ENCODE measurements at places on chromosomes 1 and 21.

GRCh38 chr1:228043281-228043848 lies 36.6 kb downstream of the WNT3A start:
- DNase-seq, result no peak

DNA sequence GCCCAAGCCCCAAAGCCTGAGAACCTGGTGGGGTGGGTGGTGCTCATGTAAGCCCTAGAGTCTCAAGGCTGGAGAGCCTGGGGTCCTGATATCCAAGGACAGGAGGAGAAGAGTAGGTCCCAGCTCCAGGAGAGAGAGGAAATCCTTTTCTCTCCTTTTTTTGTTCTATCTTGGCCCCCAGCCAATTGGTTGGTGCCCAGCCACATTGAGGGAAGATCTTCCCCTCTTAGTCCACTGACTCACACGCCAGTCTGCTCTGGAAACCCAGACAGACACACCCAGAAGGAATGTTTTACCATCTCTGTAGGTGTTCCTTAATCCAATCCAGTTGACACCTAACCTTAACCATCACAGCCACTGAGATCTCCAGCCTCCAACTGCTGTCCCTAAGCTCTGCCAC lies 16.2 kb upstream of the LIN9 start:
- no peak for DNase-seq

DNA sequence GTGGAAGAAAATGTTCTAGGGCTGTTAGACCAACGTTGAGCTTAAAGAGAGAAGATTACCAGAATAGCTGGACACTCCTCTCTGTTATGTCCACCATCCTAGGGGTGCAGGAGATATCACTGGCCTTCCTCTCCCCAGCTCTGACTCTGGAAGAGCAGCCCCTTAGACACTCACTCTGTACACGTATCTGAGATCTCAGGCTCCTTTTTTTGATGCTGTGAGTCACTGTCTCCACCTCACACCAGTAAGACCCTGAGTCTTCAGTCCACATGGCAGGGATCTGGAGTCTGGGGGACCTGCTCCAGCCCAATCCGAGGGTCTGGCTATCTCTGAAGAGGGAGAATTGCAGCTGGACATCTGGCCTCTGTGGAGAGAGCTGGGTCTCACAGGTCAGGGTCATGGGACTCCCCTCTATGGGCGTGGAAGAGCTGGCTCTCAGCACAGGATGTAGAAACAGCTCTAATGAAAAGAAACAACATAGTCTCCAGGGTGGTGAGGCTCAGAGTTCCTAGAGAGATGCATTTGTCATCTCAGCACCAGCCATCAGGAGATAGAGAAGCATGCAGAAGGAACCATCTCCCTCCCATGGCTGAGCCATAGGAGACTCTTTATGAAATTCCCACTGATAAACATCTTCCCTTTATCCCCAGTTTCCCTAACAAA lies 3.5 kb downstream of the FCRL3 start:
- DNase-seq, result no peak

- DNase-seq, result no peak
These were observed 70.5 kb downstream of the IGSF21 start for GRCh38 chr1:18178111-18178510.

DNA sequence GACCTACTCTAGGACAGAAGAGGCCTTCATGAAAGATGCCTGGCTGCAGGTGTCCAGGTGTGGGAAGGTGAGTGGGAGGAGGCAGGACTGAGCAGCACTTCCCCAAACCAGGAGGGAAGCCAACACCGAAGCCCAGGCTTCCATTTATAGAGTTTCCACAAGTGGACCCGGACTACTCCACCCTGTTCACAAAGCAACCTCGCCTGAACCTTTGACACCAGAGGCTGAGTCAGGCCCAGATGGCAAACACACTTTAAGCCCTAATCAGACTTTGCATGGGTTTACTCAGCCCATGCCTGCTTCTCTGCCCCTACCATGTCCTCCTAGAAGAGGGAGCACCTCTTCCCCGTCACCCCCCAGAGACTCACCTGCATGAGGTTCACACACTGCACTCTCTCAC lies 14.0 kb downstream of the PRR9 start:
- DNase-seq, result no peak

DNA sequence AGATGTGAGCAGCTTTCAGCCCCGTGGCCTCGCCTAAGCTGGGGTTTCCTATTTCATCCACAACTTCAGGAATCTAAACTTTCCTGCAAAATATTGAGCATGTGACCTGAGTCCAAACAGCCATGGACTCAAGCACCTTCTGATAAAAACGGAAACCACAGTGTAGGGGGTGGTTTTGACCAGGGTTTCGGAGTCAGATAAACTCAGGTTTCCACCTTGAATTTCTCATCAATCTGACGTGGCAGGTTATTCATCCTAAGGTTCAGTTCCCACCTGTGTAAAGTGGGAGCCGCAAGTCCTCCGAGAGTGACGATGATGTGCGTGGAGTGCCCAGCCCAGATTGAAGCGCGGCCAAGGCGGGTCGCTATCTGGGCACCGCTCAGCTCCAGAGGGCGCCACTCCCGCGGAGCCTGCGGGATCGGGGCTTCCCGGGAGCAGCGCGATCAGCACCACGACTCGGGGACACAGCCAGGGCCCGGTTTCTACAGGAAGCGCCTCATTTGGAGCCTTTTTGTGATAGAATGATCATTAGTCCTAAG lies 871 bp upstream of the ETS2 start:
- no peak for DNase-seq

DNA sequence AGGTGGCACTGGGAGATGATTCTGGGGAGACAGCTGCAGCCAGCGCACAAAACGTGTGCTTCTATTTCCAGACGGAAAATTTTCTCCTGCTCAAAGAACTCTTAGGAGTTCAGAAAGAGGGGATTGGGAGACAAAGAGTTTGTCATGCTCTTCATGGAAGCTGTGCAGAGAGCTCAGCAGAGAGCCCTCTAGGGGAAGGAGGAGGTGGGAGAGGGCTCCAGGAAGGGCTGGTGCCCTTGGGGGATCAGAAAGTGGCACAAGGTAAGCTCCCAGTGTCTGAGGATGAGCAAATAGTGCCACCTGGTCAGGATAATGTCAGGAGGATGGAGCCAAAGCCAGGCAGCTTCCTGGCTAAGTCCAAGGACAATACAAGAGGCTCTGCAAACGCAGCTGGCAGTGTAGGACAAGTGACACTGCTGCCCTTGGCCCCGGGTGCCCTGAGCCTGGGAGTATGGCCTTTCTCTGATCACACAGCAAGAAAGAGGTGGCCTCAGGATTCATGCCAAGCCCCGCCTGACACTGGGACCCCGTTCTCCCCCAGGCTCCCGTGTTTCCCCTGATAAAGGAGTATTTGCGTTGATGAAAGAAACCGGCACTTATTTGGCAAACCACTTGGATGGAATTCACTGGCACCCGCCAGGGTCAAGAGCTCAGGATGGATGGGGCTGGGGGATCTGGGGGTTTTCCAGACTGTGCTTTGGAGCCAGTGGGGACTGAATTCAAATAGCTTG lies 254.0 kb downstream of the PTPRU start:
- no peak for DNase-seq

- no peak for DNase-seq
These were observed 2.4 kb upstream of the TAF1A start for GRCh38 chr1:222592171-222592570.

DNA sequence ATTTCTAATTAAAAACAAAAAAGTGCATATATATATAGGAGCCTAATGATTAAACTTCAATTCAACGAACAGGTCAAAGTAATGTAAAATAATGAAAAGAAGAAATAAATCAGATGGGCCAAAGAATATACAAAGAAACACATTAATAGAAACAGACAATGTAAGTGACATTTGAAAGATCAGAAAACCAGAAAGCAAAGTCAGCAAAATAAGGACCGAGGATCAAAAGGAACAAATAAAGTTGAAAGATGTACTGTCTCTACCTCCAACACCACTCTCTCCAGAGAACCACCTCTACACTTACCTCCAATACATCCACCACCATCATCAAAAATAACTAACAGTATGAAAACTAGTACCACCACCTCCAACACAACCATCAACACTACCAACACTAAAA lies 1226.3 kb upstream of the NCAM2 start:
- no peak for DNase-seq

GRCh38 chr1:72281637-72282270 lies 585 bp downstream of the NEGR1 start:
- no peak for DNase-seq
